ENCODE measurements at places on chromosomes 12 and 14. TPM values are rescaled to one million over a fixed set of nuclear protein-coding genes. Genes with fewer than 3 reads are reported as not detected.

Gene TAMALIN
- total RNA-seq: 22.2 TPM

Gene BCL11B
- total RNA-seq: 0.20 TPM

DNA sequence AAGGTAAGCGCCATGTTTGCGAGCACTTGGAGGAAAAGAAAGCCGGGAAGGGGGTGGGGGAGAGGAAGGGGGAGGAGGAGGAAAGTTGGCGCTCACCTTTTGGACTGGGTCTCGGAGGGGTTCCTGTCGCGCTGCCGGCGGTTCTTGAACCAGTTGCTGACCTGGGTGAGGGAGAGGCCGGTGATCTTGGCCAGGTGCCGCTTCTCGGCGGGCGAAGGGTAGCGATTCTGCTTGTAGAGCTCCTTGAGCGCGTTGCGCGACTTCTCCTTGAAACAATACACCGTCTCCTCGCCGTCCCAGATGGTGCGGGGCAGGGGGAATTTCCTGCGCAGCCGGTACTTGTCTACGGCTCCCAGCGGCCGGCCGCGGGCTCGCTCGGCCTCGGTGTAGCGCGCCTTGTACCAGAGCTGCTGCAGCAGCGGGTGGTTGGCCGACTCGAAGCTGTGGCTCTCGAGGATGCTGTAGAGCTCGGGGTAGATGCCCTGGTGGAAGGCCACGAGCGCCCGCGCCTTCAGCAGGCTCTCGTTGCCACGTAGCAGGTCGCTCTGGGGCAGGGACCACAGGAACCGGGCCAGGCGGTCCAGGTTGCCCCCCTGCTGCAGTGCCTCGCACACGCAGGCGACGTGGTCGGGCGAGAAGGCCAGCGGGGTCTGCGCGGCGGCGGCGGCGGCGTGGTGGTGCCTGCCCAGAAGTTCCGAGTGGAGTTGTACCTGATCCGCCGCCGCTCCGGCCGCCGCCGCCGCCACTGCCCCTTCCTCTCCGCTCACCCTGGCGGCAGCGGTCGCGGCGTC is 840 bp downstream of the SIX4 start:
- peak; percentile 53 for DNase-seq

GRCh38 chr14:58082491-58083098 is 69.4 kb downstream of the ARMH4 start:
- no peak for DNase-seq

DNA sequence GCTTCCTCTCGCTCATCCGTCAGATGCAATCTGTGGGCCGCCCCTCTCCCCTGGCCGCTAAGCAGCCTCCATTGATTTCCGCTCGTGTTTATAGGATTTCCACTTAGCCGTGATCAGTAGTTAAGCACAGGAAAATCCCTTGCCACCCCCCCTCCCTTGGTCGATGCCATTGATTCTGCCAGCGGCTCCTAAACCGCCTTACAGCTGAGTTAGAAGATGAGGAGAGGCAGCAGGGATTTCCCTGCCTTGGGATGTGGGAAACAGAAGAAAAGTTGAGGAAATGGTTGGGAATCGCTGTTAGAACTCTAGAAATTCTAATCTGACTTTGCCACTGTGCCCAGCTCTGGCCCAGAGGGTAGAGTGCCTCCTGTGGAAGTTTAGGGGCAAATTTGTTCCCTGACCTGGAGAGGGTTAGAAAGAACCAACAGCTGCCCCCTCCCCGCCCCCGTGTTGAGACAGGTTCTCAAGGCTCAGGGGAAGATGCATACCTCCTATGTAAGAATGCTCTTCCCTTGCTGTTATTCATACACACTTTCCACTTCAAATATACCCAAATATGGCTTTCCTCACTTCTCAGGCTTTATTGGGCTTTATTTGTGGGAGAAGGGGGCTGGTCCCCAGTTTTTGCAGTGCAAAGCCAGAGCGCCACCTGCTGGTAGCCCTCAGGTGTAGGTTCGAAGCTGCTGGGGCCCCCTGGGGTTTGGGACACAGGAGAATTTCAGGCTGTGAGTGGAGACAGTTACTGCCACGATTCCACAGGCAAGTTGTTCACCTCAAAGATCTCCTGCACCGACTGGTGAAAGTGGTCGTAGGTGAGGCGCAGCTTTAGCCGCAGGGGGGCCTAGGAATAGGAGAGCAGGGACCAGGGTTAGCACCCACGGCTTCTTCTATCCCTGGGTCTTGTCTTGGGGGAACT is 3.2 kb downstream of the THTPA start:
- peak; percentile 73 for DNase-seq

Data from left ventricle myocardium superior (tissue), 1 donor.